ENCODE measurements at places on chromosomes 5 and 9.

DNA sequence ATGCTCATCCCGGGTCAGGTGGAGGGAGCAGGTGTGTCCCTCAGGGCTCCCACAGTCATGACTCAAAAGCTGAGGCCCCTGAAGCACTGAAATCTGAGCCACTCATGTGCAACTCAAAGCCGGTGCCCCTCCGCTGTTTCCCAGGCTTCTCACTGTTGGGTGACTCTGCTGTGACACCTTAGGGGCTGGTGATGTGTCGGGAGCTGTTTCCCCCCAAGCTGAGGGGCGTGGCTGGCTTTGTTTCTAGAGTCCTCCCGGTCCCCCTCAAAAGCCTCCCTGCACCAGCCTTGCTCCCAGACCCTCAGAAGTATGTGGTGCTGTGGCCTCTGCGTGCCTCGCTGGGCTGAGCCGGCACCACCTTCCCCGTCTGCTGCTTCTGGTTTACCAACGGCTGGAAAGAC lies 39.7 kb downstream of the PLPP7 start:
- no peak for DNase-seq

DNA sequence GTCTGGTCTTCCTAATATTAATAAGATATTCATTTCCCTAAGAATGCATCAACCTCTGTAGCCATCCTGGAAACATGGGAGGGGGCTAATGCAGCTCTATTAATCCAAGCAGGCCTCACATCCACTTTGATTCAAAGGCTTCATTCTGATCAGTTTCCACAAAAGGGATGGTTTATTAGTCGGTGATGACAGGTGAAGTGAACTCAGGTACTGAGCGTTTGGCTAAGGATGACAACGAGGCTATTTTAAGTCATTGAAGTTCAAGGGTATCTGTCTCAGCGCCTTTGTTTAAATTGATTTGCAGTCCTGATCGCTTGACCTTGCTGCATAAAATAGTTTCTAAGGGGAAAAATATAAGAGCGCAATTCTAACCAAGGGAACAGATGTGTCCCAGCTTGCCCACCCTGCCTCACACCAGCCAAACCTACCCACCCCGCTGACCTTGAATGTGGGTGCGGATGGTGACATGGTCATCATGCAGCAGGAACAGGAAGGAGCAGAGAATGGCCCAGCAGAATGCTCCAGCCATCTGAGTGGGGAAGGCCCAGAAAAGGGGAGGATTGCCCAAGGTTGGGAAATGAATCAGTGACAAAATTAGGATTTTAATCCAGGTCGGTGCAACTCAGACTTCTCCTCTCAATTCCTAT lies 70.5 kb upstream of the ZNF618 start:
- no peak for DNase-seq

DNA sequence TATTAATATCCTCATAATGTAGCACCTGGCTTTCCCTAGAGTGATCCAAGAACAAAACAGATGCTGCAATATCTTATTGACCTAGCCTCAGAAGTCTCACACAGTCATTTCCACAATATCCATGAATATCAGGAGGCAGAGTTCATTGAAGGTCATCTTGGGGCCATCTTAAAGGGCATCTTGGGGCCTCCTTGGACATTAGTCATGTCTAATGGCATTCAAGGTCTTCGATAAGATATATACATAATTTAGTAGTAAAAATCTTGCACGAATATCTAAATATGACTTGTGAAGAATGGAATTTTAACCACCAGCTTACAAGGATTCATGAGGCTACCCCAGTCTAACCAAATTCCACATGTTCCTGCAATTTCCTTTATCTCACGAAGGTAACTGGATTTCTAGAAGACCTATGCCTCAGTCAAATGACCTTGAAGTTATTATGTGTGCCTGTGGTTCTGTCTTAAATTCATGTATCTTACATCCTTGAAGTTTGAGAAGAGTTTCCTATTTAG lies 163.6 kb upstream of the SPEF2 start:
- no peak for DNase-seq

DNA sequence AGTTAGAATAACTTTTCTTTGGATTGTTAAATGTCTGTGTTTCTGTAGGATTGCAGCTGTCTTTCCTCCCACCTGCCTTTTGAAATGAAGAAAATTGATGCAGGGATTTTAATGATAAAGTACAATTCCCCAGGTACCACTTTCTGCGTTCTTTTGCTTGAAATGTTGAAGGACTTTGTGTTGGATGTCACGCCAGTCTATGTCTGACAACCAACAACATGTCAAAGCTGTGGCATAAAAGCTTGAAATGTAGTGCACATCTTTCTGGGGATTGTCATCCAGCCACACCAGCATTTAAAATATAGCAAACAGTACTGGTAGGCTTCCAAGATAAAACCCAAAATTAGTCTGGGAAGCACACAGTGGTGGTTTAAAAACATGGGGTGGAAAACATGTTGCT lies 381.4 kb downstream of the TMEM161B start:
- no peak for DNase-seq

DNA sequence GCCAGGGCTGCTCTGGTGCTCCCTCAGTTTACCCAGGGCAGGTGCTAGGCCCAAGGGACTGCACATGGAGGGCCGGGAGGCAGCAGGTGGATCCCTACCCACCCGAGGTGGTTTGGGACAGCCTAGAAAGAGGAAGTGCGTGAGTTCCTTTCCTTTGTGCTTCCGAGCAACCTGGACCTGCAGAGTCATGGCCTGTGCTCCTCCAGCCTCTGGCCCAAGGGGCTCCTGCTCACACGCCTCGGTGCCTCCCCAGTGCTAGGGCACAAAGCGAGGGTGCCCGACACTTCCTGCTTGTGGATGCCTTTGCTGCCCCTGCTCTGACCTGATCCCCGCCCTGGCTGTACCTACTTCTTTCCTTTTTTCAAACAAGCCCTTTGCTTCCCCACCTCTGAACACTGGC lies 79.3 kb downstream of the RXRA start:
- DNase-seq, result no peak

DNA sequence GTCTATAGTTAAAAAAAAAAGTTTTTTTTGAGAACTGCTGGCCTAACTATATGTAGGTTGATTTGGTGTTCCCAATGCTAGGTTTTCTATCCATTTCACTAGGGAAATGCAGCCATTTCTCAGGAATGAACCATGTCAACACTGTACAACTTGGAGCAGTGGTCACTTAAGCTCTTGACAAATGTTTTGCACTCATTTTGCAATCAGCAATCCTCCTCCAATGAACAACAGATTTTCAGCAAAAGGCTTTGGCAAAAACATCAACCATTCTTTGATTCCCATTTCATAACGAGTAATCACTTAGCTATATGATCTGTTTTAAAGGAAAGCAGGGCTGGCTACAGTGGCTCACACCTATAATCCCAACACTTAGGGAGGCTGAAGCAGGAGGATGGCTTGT lies 17.9 kb downstream of the STRBP start:
- DNase-seq, result no peak

- no peak for DNase-seq
Observed at GRCh38 chr5:65078331-65078730, 309.6 kb downstream of the CWC27 start.

DNA sequence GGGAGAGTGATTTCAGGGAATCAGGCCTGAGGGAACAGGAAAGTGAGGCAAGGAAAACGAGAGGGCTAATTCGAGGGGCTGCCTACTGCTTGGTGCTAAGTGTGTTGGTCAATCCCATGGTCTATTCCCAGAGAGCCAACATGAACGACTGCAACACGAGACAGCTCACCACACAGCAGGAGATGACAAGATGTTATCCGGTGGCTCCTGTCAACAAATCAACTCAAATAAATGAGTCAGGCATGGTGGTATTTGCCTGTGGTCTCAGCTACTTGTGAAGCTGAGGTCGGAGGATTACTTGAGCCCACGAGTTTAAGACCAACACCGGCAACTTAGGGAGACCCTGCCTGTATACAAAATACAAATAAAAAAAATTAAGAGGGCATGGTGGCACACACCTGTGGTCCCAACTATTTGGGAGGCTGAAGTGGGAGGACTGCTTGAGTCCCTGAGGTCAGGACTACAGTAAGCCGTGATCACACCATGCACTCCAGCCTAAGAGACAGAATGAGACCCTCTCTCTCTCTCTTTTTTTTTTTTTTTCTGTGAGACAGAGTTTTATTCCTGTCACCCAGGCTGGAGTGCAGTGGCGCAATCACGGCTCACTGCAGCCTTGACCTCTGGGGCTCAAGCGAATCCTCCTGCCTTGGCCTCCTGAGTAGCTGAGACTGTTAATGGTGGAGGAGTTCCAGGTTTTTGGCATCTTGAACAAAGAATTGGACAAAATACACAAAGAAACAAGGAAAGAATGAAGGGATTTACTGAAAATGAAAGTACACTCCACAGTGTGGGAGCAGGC lies 9.0 kb upstream of the FAF2 start:
- DNase-seq, result no peak

DNA sequence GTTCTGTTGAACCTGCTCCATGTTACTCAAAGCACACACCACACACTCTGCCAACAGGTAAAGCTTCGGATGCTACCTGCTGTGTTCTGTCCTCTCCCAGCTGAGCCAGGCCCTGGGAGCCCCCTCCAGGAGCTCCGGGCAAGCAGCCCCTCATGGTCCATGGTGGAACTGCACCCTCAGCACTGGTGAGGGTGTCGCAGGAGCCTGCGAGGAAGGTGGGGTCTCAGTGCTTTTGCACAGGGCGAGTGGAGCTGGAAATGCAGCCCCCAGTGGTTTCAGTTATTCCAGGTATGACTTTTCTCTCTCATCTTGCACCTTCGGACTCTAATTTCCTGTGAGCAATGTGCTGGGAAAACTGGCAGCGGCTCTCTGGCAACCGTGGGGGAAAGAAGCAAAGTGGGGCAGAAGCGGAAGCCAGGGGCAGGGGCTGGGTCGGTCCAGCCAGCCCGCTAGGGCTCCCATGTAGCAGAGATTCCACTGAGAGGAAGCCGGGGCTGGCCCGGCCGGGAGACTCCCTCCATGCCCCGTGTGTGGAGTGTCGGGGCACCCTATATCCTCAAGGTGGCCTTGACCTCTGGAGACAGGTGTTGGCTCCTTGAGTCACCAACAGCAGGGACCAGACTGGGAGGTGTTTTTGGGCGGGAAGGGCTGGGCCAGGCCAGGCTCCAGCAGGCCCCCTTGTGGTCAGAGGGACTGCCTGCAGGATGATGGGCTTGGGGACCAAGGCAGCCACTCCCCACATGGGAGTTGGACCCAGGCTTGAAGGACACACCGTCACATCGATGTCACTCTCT lies 75.6 kb upstream of the PRSS3 start:
- no peak for DNase-seq
